Stimulated activated CD8-positive, alpha-beta memory T cell treated with anti-CD3 and anti-CD28 coated beads, Interleukin-7, amount 100 ng/mL, for 1 hour (primary cell): ENCODE measurements at places on chromosomes 7 and 10.

- DNase-seq, result no peak
These were observed 461.5 kb upstream of the GHITM start for GRCh38 chr10:83677795-83678194.

- no peak for DNase-seq
These were observed 28.4 kb downstream of the BBS9 start for GRCh38 chr7:33157781-33158180.

DNA sequence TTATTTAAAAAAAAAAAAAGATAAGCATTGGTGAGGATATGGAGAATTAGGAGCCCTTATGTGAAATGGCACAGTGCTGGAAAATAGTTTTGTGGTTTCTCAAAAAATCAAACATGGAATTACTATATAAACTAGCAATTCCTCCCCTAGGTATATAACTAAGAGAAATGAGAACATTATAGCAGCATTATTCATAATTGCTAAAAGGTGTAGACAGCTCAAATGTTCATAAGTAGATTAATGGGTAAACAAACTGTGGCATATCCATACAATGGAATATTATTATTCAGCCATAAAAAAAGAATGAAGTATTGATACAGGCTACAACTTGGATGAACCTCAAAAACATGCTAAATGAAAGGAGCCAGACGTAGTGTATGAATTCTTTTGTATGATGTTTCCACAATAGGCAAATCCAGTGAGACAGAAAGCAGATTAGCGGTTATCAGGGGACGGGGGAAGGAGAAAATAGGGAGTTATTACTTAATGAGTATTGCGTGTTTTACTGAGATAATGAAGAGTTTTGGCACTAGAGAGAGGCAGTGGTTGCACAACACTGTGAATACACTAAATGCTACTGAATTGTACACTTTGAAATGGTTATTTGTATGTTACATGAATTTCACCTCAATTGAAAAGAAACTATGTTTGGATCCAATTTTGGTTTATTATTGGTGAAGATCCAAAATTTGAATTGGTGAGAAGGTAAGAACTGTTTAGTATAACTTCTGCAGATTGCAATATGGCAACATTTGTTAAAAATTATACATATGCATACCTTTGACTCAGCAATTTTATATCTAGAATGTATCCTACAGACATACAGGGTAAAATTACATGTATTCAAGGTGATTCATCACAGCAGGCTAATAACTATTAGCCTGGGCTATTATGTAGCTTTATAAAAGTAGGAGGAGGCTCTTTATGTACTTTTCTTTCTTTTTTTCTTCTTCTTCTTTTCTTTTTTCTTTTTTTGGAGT, 69.7 kb downstream of the VCL start:
- no peak for DNase-seq

GRCh38 chr10:43037440-43037839, 39.4 kb upstream of the RET start:
- no peak for DNase-seq

DNA sequence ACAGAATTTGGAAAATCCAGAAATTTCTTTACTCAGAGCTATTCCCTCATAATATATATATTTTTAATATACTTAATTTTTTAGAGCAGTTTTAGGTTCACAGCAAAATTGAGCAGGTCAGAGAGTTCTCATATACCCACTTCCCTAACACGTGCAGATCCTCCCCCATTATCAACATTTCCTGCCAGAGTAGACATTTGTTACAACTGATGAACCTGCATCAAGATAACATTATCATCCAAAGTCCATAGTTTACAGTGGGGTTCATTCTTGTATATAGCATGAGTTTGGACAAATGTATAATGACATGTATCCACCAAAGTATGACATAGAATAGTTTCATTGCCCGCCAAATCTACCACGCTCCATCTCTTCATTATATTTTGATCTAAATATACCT, 170.0 kb downstream of the PTEN start:
- DNase-seq, result no peak

DNA sequence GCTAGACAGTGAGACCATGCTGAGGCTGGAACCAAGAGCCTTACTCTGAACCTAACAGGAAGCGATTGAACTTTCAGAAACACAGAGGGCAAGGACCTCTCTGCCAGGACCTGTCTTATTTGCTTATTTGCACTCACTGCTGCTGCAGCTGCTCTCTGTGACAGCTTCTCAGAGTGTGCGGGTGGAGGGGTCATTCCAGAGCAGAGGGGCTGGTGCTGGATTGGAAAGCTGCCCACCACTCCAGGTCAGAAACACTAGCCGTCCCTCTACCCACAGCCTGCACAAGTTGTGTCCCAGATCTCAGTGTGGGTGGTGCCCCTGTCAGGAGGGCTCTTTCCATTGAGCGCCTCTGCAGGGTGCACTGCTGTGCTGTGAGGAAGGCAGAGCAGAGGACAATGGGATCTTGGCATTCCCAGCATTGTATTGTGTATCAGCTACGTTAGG, 126.2 kb downstream of the CCNY start:
- no peak for DNase-seq

DNA sequence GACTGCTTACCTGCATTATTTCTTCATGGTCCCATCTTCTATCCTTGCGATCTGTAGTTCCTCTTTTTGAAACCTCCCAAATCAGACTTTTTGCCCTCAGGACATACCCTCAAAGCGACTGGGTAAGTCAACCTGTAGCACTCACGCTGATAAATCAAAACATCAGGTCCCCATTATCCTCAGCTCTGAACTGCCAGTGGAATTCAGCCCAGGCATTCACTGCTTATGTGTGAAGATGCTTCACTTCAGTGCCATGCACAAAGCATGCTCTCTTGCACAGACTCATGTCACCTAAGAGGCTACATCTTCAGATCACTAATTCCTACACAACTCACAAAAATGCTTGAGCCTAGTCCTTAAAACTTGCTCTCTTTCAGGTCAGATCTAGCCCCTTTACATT, 283.6 kb upstream of the KLF6 start:
- DNase-seq, result no peak

DNA sequence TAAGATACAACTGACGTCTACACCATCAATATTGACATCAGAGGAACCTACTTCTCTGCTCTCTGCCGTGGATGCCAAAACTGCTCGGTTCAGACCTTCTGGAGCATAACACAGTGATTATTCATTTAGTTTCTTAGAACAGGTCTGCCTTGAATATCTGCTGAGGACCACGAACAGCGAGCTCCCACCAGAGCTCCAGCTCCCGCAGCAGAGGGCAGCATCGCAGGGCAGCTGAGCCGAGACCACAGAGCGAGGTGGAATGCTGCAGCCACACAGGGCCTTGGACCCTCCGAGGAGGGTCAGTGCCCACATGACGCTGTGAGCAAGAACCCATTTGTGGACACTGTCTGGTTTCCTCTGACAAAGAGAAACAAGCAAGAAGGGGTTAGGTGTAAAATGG, 6.8 kb downstream of the VIPR2 start:
- no peak for DNase-seq

DNA sequence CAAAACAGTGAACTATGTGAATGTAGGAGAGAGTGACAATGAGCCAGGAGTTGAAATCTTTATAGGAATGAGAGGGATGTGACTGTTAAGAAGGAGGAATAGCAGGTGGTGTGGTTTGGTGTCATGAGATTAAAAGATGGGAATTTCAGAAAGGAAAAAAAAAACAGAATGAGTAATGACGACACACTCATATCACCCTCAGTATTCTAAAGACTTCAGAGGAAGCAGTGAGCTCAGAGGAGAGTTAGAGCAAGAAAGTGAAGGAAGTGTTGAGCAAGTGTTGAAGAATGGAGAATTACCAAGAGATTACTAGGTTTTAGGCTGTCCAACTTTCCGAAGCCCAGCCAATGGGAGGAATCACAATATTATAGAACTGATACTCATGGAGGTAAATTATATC, 220.5 kb upstream of the HGF start:
- no peak for DNase-seq

DNA sequence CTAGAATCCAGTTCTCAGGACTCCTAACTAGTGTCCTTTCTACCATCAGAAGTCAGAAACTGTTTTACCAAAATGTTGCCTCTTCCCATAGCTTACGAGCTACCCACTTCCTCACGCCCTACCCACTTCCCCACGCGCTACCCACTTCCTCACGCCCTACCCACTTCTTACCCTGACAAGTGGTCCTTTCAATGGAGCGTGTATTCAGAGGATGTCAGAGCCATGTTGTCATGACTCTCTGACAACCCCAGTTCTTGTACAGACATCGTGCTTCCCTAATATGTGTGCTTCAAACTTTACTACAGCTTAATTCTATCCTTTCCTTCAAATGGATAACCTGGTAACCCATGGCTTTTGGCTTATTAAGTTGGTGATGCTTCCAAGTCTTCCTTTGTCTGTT, 84.8 kb upstream of the PHF14 start:
- no peak for DNase-seq

GRCh38 chr7:131226514-131226865, 101.2 kb upstream of the MKLN1 start:
- DNase-seq, result no peak

DNA sequence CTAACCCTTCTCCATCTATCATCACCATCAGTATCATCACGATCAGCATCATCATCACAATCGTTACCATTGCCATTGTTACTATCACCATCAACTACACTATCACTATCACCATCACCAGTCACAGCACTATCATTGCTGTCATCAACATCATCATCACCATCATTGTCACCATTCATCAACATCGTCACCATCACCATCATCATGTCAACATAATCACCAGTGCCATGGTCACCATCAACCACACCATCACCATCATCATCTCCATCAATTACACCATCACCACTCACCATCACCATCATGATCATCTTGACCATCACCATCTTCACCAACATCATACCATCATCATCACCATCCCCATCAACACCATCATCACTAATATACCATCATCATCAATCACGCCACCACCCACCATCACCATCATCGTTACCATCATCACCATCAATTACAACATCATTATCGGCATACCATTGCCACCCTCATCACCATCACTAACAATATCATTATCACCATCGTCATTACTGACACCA, 66.5 kb downstream of the TNS3 start:
- no peak for DNase-seq

GRCh38 chr7:45153233-45153632, 4.4 kb upstream of the RAMP3 start:
- DNase-seq, result no peak

DNA sequence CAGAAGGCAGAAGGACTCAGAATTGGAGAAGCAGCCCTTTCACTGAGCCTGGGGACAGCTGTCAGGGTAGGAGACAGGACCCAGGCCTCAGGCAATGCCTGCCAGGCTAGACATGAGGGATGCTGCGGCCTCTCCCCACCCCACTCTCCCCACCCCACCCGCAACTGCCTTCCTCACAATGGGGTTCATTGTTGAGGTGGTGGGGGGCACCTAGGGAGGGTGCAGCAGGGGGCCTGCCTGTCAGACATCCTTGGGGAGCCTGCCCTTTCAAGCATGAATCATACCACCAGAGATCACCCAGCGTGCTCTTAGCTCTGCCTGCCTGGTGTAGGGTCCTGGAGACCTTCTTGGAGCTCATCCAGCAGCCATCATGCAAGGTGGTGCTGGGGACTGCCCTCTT, at the start of gene C10orf62:
C10orf62 (plus strand) TSS at position 243 of the 400 bp plus-strand sequence. CDS start 177 bp downstream, outside the sequence.
- DNase-seq, result no peak

DNA sequence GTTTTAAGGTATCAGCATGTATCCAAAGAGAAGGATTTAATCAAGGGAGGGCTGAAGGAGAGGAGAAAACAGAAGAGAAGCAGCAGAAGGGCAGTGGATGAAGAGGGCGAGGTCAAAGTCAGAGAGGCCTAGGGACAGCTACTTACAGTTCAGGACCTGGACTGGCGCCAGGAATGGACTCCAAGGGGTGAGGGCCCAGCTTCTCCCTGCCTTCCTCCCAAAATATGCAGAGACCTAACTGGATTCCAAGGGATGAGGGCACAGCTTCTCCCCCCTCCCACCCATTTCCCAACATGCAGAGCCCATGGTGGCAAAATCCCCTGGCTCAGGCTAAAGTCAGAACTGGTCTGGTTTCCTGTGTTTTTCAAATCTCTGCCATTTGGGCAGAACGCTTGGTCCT, 3.4 kb upstream of the TCF7L2 start:
- no peak for DNase-seq

DNA sequence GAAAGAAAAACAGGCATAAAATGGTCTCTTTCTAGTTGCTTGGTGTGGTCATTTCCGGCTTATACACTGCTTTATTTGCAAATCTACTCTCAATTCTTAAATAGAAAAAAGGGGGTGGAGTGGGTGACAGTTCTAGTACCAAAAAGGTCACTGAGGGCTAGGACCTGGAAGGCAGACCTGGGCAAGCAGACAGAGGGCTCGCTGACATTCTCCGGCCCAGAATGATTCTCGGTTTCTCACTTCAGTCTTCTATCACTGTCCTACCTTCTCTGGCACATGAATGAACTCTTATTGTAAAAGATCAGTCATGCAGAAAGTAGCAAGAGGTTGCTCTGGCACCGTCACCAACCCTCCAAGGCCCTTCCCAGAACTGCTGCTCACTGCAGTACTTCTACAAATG, 54.0 kb downstream of the MALSU1 start:
- DNase-seq, result no peak

- no peak for DNase-seq
These were observed 10.0 kb upstream of the INPP5F start for GRCh38 chr10:119715628-119716505.

- DNase-seq, result no peak
These were observed 10.7 kb downstream of the EMX2 start for GRCh38 chr10:117553142-117553814.

DNA sequence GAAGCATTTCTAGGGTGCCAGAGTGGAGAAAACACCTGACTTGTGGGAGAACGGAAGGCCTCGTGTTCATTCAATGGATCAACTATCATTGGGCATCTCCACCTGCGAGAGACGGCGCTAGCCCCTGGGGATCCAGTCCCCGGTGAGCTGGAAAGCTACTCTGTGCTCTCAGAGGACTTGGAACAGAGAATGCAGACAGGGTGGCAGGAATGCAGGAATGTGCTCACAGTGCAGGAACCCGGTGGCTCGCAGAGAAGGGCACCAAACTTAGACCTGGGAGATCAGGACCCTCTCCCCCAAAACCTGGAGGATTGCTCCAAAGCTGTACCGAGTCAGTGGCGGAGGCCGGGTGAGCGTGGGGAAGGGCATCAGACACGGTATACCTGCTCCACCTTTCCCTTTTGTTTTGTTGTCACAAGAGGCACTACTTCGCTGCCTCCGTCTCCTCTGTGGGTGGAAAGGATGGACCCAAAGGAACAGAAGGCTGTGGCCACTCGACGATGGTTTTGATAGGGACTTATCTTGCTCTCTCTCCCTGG, 569.0 kb upstream of the C7orf33 start:
- DNase-seq, result no peak

DNA sequence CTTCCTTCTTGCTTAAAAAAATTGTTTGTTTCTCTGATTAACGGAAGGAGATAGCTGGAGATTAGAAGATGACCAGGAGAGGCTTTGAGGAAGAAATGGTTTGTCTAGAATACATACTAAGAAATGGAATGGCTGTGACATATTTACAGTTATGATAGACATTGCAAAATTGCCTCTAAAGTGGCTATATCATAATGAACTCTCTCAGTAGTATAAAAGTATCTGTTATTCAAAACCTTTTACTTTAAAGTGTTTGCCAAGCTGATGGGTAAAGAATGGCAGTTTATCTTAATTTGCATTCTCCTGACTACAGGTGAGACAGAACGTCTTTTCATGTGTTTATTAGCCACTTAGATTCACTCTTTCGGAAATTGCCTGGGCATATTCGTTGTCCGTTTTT, 28.7 kb downstream of the LRGUK start:
- no peak for DNase-seq
